ENCODE measurements at places on chromosomes 6 and 20.

DNA sequence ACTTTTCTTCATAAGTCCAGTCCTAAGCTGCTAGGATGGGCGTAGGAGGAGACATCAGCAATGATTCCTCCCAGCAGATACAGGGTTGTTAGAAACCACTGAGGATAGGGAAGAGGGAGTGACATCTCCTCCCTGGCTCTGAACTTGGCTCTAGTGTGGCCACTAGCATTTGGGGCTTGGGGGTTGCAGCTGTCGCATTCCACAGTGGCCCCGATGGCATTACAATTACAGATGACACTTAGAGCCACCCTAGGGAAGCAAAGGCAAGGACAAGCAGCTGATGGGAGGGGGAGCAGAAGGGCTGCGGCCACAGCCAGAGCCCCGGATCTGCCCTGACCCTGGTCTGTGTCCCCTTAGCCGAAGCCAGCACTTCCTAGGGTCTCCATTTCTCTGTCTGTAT lies 9.5 kb upstream of the CDKN1A start:
- no peak for DNase-seq

DNA sequence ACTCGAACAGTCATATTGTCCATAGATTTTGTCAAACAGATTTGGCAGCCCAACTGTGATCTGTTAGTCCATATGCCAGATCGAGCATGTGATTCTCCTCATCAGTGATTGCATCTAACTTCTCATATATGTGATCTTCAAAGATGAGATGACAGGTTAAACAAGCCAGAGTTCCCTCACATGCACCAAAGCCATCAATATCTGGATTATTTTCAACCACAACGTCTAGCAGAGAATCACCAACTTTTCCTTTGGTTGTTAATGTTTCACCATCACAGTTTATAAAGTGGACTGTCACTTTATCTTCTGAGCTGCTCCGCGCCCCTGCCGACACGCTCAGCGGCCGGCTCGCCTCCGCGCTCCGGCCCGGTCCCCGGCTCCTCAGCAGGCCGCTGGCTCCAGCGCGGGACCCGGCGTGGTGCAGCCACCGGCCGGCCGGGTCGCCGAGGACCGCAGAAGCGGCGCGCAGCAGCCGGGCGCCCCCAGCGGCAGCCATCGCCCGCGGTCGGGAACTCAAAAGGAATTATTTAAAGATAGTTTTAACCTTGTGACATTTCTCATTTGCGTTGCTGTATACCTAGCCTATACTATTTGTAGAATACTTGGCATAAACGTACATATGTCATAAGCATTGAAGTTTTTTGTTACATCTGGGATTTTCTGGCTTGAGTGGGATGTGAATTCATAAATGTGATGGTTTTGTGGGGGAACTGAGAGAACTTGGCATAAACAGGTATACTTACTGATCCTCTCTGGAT lies 40.1 kb upstream of the DYNLRB1 start:
- peak; percentile 49 for DNase-seq

DNA sequence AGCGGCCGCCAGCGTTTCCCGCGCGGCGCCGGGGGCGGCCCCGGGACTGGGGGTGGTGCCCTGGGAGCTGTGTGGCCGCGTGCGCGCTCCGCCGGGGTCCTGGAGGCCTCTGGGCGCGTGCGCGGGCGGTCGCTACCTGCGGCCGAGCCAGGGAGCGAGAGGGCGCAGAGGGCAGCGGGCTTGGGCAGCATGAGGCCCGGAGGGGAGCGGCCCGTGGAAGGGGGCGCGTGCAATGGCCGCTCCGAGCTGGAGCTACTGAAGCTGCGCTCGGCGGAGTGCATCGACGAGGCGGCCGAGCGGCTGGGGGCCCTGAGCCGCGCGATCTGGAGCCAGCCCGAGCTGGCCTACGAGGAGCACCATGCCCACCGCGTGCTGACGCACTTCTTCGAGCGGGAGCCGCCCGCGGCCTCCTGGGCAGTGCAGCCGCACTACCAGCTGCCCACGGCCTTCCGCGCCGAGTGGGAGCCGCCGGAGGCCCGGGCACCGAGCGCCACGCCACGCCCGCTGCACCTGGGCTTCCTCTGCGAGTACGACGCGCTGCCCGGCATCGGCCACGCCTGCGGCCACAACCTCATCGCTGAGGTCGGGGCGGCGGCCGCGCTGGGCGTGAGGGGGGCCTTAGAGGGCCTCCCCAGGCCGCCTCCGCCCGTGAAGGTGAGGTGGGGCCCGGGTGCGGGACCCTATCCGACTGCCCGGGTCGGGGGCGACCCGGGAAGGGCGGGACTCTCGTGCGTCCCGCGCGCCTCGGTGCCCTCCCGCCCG lies at the start of gene PM20D2:
PM20D2 (plus strand) TSS at position 100 of the 762 bp plus-strand sequence; CDS start at position 190, 90 bp downstream.
- peak; percentile 71 for DNase-seq

GRCh38 chr20:9514461-9515213 lies at the start of gene LAMP5:
TSS of gene LAMP5 (plus strand) at chr20:9514590. CDS start at chr20:9514853, 263 bp downstream.
- DNase-seq: no peak

GRCh38 chr20:17972121-17972520 lies 3.3 kb downstream of the MGME1 start:
- no peak for DNase-seq

- DNase-seq: no peak
These were observed 259.6 kb downstream of the TBC1D7 start for GRCh38 chr6:13068586-13069210.

DNA sequence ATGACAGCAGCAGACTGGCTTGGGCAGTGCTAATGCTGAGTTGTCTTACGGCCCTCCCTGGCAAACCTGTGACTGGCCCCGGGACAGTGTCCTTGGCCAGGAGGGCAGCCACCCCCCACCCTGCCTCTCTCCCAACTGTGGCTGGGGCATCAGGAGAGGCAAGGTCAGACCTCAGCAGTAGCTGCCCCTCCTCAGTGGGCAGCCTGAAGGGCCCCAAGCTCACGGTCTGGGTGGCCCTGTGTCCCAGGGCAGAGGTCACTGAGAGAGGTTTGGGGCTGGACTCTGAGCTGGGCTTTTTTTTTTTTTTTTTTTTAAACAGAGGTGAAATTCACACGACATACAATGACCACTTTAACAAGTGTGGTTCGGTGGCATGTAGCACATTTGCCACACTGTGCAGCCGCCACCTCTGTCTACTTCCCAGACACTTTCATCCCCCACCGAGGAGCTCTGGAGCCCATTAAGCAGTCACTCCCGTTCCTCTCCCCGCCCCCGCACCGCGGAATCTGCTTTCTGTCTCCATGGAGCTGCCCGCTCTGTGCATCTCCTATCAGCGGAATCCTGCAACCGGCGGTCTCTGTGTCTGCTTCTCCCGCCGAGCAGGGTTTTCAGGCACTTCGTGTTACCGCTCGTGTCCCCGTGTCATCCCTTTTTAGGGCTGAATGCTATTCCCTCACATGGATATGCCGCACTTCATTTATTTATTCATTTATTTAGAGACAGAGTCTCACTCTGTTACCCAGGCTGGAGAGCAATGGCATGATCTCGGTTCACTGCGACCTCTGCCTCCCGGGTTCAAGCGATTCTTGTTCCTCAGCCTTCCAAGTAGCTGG lies 67.9 kb upstream of the GATA5 start:
- no peak for DNase-seq

GRCh38 chr6:100466410-100467128 lies 1.8 kb upstream of the SIM1 start:
- DNase-seq: no peak

DNA sequence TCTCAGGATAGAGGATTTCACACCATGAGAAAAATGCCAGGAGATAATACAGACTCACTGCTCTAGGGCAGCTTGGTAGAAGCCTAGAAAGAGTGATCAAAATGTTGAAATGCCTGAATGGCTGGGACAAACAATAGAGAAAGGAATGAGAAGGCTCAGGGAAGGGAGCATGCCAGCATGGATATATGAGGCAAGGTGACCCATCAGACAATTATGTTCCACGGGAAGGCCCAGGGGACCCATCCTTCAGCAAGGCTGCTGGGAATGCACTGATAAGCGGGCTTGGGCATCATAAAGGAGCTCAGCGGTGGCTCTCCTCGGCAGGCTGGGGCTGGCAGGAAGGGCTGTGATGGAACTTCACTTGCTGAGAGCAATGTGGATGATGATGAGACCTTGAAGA lies 12.2 kb downstream of the HEBP2 start:
- DNase-seq: no peak
